ENCODE measurements at places on chromosomes 13 and 19. TPM values are rescaled to one million over a fixed set of nuclear protein-coding genes. Genes with fewer than 3 reads are reported as not detected.

Gene ZIK1
- 10.9 TPM for total RNA-seq

DNA sequence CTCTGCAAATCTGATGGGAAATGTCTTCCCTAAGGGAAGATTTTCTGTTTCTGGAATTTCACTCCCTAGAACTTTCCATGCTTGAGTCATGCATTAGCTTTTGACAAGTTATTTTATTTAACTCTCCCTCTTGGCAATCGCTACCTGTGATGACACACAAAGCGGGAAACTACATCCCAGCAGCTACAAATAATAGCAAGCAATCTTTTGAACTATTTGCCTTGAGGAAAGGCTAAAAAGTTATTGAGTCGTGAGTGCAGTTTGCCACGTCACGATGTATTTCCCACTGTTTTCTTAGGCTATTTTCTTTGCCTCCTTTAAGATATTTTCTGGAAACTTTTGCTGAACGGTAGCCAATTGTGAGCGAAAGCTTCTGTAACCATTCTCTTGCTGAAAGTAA is 353.3 kb upstream of the HTR2A start:
- no peak overlapping the region for H3K4me3 ChIP-seq
- no peaks in the 10 kb centered on the region for H3K4me1 ChIP-seq
- no peaks in the 10 kb centered on the region for H3K27me3 ChIP-seq
- H3K36me3 ChIP-seq = no peaks in the 10 kb centered on the region

DNA sequence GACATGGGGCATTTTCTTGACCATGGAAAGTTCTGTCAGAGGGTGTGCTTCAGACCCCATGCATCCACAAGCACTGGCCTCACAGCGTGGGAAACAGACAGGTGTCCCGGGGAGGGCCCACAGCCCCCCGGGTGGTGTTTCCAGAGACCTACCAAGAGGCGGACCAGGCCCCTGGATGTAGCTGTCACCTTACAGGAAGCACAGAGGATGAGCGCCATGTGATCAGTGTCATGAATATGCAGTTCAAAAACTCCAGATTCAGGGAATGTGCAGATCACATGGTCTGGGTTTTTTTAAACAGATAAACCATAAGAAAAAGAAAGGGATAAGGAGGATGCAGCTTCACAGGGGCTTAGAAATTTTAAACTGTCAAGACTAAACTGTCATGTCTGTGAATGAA is 61.0 kb upstream of the SPATA13 start:
- H3K27ac ChIP-seq = no peak overlapping the region
- no peaks in the 10 kb centered on the region for H3K36me3 ChIP-seq
- H3K4me3 ChIP-seq = no peak overlapping the region
- H3K4me1 ChIP-seq = peaks cover 9% of the 10 kb centered on the region
- no peaks in the 10 kb centered on the region for H3K27me3 ChIP-seq

Gene COL4A2
- total RNA-seq = not detected

GRCh38 chr13:112703449-112704284 is 13.8 kb downstream of the ATP11A start:
- H3K27ac ChIP-seq = no peak overlapping the region
- H3K36me3 ChIP-seq = no peaks in the 10 kb centered on the region
- H3K4me3 ChIP-seq = no peak overlapping the region
- DNase-seq = no peak

DNA sequence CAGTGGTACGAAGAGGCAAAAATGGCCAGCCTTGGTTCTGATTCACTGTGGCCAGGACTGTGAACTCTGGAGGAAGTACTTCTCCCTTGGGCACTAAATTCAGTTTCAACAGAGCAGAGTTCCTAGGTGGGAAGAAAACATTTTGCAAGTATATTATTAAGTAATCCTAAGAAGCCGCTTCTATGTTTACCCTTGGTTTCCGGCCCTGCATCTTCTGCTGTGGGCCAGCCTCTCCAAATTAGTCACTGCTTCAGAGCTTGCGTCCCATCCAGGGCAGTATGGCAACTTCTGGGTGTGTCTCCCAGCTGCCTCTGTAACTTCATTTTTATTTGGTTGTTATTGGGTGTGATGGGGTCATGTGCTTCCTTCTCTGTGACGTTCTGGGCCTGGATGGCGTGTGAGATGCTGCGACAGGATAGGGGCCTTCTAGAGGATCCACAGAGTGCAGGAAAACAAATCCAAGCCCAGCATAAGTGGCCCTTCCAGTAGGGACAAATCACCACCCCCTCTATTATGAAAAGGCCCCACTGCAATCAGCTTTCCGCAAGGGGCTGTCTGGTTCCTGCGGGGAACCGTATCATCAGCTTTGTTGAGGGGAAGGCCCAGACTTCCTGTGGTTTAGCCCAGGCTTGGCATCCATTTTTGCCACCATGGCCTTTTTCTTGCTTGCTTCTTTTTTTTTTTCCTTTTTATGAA is 55.1 kb upstream of the C1QTNF9 start:
- H3K4me1 ChIP-seq = peaks cover 71% of the 10 kb centered on the region
- peak; percentile 87 for DNase-seq
- peak overlapping the region; percentile 85 for H3K27ac ChIP-seq
- H3K4me3 ChIP-seq = peak overlapping the region; percentile 89
- H3K36me3 ChIP-seq = no peaks in the 10 kb centered on the region
- H3K27me3 ChIP-seq = no peaks in the 10 kb centered on the region

Gene ERICH4
- total RNA-seq = not detected

DNA sequence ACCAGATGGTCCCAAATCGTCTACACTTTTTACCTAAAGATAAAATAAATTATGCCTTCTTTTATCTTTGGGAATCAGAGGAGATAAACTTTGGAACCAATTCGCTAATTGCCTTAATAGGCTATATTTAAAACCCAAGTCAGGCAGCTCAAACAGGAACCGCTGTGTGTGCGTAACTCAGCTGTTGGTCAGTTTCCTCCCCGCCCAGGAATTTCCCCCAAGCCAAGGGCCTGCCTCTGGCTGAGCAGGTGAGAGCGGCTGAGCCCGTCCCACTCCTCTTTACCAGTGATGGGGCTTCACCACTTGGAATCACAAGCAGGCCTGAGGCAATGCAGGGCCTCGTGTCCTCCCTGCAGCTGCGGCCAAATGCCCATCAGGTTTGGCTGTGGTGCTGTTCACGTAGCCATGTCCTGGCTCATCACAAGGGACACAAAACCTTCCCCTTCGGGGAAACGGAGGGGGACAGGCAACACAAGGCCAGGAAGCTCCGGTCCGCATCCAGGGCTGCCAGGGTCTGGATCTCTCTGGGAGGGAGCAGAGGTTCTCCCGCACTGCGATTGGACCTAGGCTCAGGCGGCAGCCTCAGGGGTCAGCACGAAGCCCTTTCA is 503 bp upstream of the SLC7A9 start:
- H3K27me3 ChIP-seq = no peaks in the 10 kb centered on the region
- H3K36me3 ChIP-seq = no peaks in the 10 kb centered on the region
- H3K4me1 ChIP-seq = no peaks in the 10 kb centered on the region
- DNase-seq = no peak
- H3K4me3 ChIP-seq = no peak overlapping the region

GRCh38 chr13:80177327-80177726 is 163.6 kb downstream of the SPRY2 start:
- DNase-seq = no peak
- no peaks in the 10 kb centered on the region for H3K4me1 ChIP-seq
- no peaks in the 10 kb centered on the region for H3K36me3 ChIP-seq
- H3K27me3 ChIP-seq = no peaks in the 10 kb centered on the region

GRCh38 chr19:46240693-46241092 is 11.2 kb downstream of the IGFL1 start:
- no peak overlapping the region for H3K4me3 ChIP-seq
- DNase-seq = no peak
- H3K27ac ChIP-seq = no peak overlapping the region
- H3K36me3 ChIP-seq = no peaks in the 10 kb centered on the region
- H3K4me1 ChIP-seq = no peaks in the 10 kb centered on the region

- H3K4me3 ChIP-seq = no peak overlapping the region
- DNase-seq = no peak
- H3K36me3 ChIP-seq = no peaks in the 10 kb centered on the region
Measured at GRCh38 chr19:42487798-42488178, 40.5 kb downstream of the CEACAM1 start.

Gene SERP2
- 0.51 TPM for total RNA-seq

- no peak overlapping the region for H3K4me3 ChIP-seq
- H3K4me1 ChIP-seq = no peaks in the 10 kb centered on the region
- H3K27ac ChIP-seq = no peak overlapping the region
- no peaks in the 10 kb centered on the region for H3K27me3 ChIP-seq
- no peaks in the 10 kb centered on the region for H3K36me3 ChIP-seq
- DNase-seq = no peak
Measured at GRCh38 chr19:40101813-40102212, 11.1 kb upstream of the ZNF780A start.

DNA sequence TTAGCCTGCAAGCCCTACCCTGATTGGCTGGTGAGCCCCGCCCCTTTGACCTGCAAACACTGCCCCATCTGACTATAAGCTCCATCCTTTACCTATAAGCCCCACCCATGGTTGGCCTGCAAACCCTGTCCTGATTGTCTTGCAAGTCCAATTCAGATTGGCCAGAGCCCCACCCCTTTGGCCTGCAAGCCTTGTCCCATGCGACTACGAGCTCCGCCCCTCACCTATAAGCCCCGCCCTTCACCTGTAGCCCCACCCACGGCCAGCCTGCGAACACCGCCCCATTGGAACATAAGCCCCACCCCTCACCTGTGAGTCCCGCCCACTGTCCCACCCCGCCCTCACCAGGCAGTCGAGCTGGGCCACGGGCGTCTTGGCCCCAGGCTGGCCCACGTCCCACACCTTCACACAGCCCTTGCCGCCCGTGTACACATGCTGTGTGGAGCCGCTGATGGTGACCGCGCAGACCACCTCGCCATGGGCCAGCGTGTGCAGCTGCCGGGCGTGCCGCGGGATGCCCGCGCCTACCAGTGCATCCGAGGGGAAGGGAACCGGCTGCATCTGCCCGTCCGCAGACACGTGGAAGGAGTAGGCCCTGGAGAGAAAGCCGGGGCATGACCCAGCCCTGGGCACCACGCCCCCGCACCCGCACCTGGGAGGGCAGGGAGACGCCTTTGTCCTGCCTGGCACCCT is 22.9 kb downstream of the TLE2 start:
- no peaks in the 10 kb centered on the region for H3K4me1 ChIP-seq
- no peaks in the 10 kb centered on the region for H3K36me3 ChIP-seq
- H3K27me3 ChIP-seq = no peaks in the 10 kb centered on the region
- no peak overlapping the region for H3K4me3 ChIP-seq
- no peak overlapping the region for H3K27ac ChIP-seq

DNA sequence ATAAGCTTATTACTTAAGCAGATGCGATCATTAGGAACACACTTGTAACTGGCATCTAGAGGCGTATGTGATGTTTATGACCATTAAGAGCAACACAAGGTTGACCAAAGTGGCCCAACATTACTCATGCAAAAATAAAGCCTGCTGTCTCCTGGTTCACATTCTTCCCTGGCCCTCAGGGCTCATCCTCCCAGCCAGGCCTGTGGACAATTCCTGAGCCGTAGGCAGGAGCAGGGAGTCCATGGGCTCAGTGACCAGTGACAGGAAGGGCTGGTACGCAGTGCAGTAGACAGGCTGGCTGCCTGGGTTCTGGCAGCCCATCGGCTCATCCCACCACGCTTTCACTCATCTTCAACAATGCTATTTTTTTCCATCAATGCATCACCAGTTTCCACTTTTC is 106.0 kb downstream of the STK24 start:
- H3K4me3 ChIP-seq = no peak overlapping the region
- H3K36me3 ChIP-seq = peaks cover 34% of the 10 kb centered on the region
- no peak for DNase-seq
- peaks cover 5% of the 10 kb centered on the region for H3K4me1 ChIP-seq
- H3K27ac ChIP-seq = no peak overlapping the region

Gene ZNF208
- 1.8 TPM for total RNA-seq

Gene FAM83E
- 3.7 TPM for total RNA-seq

Gene SYCN
- not detected for total RNA-seq

GRCh38 chr13:20064128-20064527 is 96.7 kb downstream of the GJA3 start:
- H3K27ac ChIP-seq = no peak overlapping the region
- no peak for DNase-seq
- no peaks in the 10 kb centered on the region for H3K27me3 ChIP-seq
- no peak overlapping the region for H3K4me3 ChIP-seq

DNA sequence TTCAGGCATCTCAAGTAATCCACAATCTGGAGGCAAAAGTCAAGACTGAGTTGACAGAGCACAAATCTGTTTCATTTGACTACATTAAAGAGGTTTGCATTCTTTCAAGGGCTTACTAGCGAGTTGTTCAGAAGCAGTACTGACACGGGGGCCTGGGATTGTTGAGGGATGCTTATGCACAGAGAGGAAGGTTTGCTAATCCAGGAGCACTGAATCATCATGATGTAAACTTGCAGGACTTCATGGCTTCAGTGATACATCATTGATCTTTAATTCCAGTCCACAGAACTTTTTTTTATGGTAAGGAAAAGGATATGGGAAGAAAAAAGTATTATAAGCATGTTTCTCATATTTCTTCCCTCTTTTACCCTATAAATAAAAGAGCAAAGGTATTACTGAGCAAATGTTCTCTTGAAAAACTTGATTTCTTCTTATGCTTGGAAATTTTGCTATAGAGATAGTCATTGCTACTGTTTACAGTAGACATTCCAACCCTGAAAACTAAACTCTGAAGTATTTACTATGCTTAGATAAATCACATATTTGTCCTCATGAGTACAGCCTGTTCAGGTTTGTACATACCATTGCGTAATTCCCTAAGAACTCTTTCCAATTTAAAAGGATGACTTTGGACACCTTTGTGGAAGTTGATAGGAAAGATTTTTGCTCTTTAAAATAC is 65.8 kb upstream of the KPNA3 start:
- no peak for DNase-seq
- H3K27ac ChIP-seq = no peak overlapping the region
- no peaks in the 10 kb centered on the region for H3K4me1 ChIP-seq
- H3K4me3 ChIP-seq = no peak overlapping the region

Gene LENG8
- 144 TPM for total RNA-seq

All from CD8-positive, alpha-beta memory T cell (primary cell).